H9 (cell line): ENCODE measurements at places on chromosomes 5 and 9.

GRCh38 chr9:87710443-87710842, 15.5 kb upstream of the CTSL start:
- DNase-seq = no peak

DNA sequence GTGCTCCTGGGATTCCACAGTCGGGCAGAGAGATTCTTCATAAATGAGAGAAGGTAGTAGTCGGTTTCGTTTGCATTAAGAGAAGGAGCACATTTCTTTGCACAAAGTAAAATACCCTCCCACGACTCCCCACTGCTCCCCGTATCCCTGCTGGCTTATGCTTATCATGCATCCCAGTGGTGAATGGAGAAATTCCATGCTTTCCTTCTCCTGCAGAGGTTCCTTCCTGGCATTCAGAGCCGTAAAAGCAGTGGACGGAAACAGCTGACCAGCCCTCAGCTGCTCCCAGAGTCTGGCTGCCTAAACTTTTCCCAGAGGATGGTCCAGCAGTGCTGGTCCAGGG, 93.1 kb downstream of the C9orf152 start:
- DNase-seq = no peak

- DNase-seq = no peak
Measured at GRCh38 chr9:107176436-107177151, 106.5 kb upstream of the RAD23B start.

- peak; percentile 37 for DNase-seq
Measured at GRCh38 chr5:101163088-101163487, 260.0 kb upstream of the ST8SIA4 start.

DNA sequence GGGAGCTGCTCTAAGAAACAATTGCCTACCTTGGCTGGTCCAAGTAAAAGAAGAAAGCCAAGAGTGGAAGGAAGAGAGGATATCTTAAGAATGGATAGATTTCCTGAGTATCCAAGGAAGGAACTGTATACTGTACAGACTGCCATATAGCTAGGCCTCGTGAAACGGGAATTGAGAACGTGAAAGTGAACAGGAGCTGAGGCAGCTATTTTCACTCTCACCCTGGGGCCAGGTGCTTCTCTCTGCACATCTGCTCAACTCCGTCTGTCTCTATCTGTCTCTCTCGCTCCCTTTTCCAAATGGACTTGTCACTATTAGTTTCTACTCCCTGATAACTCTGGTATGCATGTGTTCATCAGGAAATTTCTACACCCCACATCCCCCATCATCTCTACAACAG, 35.9 kb upstream of the TESK1 start:
- DNase-seq = no peak

DNA sequence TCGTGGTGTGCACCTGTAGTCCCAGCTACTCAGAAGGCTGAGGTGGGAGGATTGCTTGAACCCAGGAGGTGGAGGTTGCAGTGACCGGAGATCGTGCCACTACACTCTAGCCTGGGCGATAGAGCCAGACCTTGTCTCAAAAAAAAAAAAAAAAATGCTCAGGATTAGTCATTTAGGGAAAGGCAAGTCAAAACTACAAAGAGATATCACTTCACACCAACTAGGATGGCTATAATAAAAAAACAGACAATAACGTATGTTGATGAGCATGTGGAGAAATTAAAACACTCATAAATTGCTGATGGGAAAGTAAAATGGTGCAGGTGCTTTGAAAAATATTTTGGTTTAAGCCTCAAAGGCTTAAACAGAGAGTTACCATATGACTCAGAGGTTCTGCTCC, 6.3 kb upstream of the ANKRD34B start:
- DNase-seq = no peak

- no peak for DNase-seq
Measured at GRCh38 chr9:107177243-107177839, 105.7 kb upstream of the RAD23B start.

GRCh38 chr5:43515678-43516048, 715 bp upstream of the C5orf34 start:
- no peak for DNase-seq

- no peak for DNase-seq
Measured at GRCh38 chr5:169222934-169223594, 77.9 kb downstream of the SLIT3 start.

GRCh38 chr9:137174722-137175293, 3.0 kb upstream of the TMEM210 start:
- peak; percentile 57 for DNase-seq

- no peak for DNase-seq
Measured at GRCh38 chr9:93473411-93473810, 20.0 kb upstream of the FAM120AOS start.

DNA sequence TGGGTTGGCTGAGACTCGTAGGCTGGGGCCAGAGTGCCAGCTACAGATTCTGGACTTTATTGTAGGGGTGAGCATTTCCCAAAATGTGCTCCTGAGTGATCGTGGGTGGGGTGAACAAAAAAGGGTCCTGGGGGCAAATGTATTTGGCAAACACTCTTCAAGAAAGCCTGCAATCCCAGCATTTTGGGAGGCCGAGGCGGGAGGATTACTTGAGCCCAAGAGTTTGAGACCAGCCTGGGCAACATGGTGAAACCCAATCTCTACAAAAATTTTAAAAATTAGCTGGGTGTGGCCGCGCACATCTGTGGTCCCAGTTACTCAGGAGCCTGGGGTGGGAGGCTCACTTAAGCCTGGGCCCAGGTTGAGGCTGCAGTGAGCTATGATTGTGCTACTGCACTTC, 55.5 kb upstream of the CDKN2AIPNL start:
- no peak for DNase-seq

- DNase-seq = no peak
Measured at GRCh38 chr9:69143291-69143690, 30.8 kb upstream of the TJP2 start.

DNA sequence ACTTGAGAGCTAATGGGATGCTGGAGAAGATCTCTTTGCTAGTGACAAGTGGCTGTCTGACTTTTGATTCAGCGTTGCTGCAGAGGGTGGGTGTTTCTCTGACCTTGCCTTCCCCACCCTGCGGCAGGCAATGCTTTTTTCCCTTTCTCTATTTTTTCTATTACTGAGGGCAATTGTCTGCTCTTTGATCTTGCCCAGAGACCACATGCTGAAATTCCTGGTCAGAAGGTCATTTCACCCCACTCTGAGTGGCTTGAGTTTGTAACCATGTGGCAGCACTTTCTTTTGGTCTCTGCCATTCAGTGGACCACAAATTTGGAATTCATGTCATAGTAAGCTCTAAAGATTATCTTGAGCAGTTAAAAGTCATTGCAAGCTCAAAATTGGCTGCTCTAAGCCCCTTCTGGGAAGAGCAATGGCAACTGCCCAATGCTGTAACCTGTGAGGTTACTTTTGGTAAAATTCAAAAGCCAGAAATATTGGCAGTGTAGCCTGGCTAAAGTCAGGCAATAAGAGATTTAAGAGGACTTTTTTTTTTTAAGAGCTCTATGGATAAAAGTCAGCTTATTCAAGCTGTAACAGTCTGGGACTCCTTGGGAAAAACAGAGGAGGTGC, 30.4 kb upstream of the MTMR12 start:
- no peak for DNase-seq

- no peak for DNase-seq
Measured at GRCh38 chr5:56625541-56625940, 189.8 kb upstream of the MAP3K1 start.

GRCh38 chr5:113058706-113059226, 82.2 kb downstream of the DCP2 start:
- no peak for DNase-seq

GRCh38 chr9:71487061-71487460, 281.3 kb downstream of the CEMIP2 start:
- peak; percentile 52 for DNase-seq

- no peak for DNase-seq
Measured at GRCh38 chr5:160685695-160686094, 166.3 kb downstream of the ATP10B start.

- DNase-seq = no peak
Measured at GRCh38 chr9:77949751-77950436, 81.7 kb downstream of the GNAQ start.

- DNase-seq = no peak
Measured at GRCh38 chr9:27462434-27462833, 61.7 kb upstream of the IFNK start.

DNA sequence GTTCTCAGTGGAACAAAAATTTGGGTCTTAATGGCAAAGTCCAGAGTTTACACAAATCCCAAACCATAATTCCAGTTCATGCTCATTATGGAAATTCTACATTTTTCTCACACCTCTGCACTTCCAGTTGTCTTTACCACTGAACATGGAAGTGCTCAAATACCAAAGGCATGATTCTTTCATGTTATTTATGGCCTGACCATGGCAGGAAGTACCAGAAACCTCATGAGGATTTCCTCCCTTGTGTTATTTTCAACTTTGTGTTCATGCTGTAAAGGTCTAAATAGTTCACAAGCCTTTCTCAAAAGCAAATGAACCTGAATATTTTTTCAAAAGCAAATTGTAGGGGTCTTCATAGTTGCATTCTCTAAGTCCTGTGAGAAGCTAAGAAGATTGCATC, 82.0 kb upstream of the ITGA1 start:
- no peak for DNase-seq

GRCh38 chr5:176741561-176742211, 68.7 kb upstream of the UNC5A start:
- peak; percentile 26 for DNase-seq

DNA sequence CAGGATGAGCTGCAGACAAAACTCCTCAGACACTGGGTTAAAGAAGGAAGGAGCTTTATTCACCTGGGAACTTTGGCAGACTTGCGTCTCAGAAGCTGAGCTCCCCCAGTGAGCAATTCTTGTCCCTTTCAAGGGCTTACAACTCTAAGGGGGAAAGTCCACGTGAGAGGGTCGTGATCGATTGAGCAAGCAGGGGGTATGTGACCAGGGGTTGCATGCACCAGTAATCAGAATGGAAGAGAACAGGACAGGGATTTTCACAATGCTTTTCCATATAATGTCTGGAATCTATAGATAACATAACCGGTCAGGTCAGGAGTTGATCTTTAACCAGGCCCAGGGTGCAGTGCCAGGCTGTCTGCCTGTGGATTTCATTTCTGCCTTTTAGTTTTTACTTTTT, 202.8 kb upstream of the MRPS30 start:
- no peak for DNase-seq

DNA sequence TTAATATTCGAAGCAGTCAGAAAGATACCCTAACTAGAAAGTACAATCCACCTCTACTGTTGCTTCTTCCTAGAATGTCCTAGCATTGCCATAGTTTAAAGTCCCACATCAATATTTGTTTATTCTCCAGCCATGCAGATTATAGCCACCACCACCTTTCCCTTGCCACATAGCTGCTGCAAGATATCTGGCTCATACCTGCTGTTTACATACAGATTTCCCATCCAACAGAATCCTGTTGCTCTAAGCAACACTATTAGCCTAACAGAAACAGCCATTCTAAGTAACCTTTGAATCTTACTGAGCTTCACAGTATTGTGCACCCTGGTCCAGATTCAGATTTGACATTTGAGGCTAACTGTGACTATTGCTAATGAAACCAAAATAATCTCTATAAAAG, 45.6 kb downstream of the GNAQ start:
- no peak for DNase-seq

DNA sequence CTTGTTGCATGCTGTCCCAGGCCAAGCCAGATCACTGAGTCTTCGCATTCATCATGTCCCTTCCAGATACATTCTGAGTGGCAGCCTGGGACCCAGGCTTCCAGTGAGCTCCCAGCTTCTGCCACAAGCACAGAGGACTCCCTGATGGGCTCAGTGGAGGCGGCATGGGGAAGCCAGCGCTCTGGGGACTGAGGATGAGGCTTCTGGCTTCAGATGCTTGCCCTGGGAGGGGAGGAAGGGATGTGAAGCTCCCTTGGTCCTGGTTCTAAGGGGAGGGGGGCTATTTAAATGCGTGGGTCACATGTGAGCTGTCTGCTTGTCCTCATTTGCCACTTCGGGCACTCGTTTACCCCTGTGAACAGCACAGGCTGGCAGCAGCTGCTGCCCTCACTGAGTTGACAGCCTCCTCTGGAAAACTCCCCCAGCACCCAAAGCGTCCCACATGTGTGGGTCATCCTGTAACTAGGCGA, 174.0 kb downstream of the NR3C1 start:
- DNase-seq = no peak

DNA sequence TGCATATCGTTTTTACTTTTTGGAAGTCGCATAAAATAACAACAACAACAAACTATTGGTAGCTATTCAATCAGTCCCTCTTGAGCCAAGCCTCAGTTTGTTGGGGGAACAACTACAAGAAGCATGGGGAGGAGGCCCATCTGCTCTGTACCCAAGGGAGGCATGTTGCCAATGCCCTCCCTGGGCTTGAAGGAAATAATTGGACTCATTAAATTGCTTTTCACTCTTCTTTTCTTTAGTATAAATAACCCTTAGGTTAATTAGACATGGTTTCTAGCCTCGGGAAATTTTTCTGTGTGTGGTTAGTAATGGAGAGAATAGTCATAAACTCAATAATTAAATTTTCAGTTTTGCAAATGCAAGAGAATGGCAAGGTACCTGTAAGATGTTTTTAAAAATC, 500.7 kb downstream of the TLE4 start:
- DNase-seq = no peak

DNA sequence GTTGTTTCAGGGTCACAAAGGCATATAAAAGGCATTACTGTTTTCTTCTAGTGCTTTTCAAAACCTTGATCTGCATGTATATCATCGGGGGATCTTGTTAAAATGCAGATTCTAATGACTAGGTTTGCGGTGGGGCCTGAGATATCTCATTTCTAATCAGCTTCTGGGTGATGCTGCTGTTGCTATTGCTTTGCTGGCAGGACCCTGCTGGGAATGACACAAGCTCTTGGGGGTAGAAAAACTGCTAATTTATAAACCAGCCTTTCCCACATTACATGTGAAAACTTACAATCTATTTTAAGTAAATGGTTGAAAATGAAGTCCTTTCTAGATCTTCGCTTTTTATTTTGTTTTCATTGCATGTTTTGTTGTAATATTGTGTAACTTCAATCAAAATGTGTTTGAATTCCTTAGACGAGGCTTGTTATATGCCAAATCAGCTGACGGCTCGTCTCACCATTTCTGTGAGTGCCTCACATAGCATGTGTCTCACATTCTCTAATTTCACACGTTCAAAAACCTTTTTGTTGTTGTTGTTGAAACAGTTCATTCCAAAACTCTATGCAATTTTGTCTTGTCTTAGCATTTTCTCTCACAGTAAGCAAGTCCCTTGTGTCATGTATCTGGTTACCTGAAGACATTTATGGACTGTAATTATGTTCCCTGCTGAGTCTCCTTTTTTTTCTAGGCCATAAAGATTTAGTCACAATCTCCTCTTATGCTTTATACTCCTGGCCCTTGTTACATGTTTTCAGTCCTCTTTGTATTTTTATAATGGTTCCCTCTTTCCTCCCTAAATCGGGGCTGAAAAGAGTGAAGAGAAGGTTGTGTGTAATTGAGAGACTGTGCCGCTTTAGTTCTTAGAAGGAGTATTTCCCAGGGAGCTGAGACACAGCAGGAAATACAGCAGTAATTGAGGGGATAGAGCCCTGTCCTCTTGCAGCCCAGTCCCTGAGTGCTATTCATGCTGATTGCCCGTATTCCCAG, 521.0 kb upstream of the SEMA6A start:
- no peak for DNase-seq

- no peak for DNase-seq
Measured at GRCh38 chr5:1568201-1568979, 44.6 kb upstream of the LPCAT1 start.

GRCh38 chr9:119053070-119053469, 316.2 kb downstream of the BRINP1 start:
- DNase-seq = no peak
